Suppressor macrophage treated with lipopolysaccharide for 4 hours (primary cell): ENCODE measurements at places on chromosomes 2 and 18.

- peak; percentile 27 for DNase-seq
Observed at GRCh38 chr2:99928470-99929053, 213.8 kb downstream of the AFF3 start.

DNA sequence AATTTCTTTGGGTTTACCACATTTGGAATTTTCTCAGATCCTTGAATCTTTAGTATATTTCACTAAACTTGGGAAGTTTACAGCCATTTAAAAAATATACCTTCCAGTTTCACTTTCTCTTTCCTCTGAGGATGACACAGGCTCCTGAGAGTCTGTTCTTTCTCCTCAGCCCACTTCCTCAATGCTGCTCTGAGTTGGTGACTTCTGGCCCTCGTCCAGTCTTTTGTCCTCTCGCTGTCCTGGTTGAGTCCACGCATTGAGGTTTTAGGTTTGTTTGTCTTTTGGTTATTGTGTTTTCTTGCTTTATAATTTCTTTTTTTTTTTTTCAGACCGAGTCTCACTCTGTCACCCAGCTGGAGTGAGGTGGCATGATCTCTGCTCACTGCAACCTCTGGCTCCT is 40.7 kb upstream of the GALR1 start:
- DNase-seq, result peak; percentile 92

- DNase-seq, result no peak
Observed at GRCh38 chr2:217919781-217920351, 82.9 kb downstream of the TNS1 start.

GRCh38 chr18:73848656-73849055 is 299.0 kb downstream of the FBXO15 start:
- no peak for DNase-seq

GRCh38 chr2:45009303-45009927 is at the start of gene SIX2:
TSS of gene SIX2 (minus strand) at chr2:45009452. CDS start at chr2:45009110, 342 bp downstream.
- no peak for DNase-seq

- DNase-seq, result no peak
Observed at GRCh38 chr18:56388571-56388970, 249.8 kb downstream of the TXNL1 start.

DNA sequence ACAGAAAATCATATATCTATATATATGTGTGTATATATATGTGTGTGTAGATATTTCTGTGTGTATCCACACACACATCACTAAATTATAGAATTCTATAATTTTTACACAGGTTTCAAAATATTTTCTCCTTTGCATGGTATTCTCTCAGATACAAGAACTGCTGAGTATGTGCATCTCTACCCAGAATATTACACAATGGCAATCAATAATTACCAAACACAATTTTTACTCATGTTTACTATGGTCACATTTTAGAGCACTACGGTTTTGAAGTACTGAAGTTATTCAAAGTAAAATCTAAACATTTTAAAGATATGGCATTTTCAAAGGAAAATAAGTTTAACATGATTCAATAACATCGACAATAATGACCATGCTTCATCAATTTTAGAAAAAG is 258.5 kb downstream of the PAX3 start:
- DNase-seq, result no peak

GRCh38 chr18:48669180-48669675 is 130.4 kb downstream of the CTIF start:
- DNase-seq, result no peak

DNA sequence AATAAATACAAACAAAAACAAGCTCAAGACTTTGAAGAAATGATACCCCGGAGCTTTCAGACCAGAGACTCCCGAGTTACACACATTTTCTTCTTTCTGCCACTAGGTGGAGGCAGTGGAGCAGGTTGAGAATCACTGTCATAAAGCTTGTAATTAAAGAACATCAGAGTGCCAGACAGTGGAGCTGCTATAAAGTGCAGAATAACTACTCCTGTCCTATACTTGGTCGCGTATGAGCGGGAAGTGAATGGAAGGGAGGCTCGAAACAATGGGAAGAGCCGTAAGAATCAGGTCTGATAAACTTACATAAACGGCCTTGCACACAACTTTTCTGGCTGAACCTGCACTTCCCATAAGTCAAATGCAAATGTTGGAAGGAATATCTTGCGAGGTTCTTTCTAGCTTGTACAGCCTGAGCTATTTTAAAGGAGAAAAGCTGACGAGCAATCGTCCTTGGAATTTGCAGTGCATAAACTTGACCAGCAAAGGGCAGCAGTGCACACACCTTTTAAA is 189.0 kb downstream of the RPIA start:
- peak; percentile 63 for DNase-seq

GRCh38 chr18:58045242-58046092 is 1.4 kb downstream of the NEDD4L start:
- DNase-seq, result peak; percentile 17

GRCh38 chr2:40488927-40489677 is 37.2 kb upstream of the SLC8A1 start:
- DNase-seq, result peak; percentile 89

DNA sequence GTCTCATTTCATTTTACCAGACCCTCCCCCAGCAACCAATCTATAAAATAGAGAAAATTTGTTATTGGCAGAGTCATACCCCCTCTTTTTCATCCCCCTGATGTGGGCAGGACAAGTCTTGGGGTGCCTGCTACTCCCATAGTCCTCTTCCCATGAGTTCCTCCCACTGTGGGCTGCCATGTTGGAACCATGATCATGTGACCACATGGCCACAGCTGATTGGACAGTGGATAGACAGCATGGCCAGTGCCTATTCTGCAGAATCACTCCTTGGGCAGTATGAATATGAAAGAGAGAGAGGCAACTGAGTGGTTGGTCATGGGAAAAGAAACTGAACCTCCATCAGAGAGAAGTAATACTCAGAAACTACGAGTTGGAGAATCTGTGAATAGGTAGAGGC is 84.9 kb downstream of the PDCL3 start:
- DNase-seq, result no peak

DNA sequence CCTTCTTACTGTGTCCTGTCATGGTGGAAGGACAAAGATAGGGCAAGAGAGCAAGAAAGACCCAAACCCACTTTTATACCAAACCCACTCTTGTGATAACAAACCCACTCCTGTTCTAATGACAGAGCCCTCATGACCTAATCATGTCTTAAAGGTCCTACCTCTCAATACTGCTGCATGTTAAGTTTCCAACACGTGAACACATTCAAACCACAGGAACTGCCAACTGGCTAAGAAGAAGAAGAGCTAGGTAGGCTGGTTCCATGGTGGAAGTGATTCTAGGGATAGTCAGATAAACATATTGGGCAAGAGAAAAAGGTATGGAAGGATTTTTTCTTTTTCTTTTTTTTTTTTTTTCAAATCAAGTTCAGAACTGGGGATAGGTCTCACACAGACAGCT is 22.0 kb downstream of the CTLA4 start:
- DNase-seq, result no peak

DNA sequence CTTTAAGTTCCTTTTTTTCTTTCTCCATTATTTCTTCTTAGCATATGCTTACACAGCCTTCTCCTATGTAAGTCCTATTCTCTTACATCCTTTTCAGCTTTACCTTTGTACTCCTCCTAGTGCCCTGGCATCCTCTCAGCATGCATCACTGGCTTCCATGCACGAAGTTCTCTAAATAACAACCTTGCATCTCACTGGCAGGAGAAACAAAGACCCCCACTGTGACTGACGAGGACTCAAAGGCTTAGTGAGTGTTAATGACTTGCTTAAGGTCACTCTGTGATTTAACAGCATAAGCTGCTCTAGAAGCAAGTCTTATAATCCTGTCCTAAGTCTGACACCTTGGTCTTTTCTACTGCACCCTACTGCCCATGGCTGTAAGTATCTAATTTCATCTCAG is 1236.0 kb upstream of the CELF4 start:
- DNase-seq, result no peak

DNA sequence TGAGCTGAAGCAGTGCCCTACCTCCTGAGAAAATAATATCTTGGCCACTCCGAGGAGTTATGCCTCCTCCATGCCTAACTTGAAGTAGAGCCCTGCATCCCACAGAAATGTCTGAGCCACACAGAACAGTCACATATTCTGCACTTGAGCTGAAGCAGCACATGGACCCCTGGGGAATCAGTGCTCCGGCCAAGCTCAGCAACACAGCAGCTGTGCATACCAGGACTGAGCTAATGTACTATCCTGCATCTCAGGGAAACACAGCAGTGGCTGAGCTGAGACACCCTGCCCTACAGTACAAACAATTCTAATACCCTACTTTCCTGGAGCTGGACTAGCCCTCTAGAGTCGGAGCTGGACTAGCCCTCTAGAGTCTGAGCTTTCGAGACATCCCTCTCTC is 166.9 kb downstream of the ZNF516 start:
- no peak for DNase-seq

GRCh38 chr2:8993902-8994278 is 9.6 kb downstream of the MBOAT2 start:
- no peak for DNase-seq
